NCI-H446 (cell line): ENCODE measurements at places on chromosomes 1 and 21.

DNA sequence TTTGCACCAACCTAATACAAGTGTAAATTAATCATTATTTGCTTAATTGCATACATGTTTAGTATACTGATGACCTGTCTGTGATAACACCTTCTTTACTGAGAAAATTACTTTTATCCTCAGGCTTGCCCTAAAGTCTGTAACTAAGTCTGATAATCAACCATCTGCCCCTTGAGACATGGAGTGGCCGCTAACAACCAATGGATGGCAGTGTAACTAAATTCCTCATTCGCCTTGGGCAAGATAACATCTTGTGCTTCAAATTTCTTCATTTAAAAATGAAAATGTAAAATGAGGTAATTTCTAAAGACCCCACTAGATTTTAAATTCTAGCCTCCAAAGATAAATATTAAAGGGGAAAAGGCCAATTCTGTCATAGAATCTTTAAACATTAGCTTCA lies 85.1 kb downstream of the ENAH start:
- DNase-seq = no peak

DNA sequence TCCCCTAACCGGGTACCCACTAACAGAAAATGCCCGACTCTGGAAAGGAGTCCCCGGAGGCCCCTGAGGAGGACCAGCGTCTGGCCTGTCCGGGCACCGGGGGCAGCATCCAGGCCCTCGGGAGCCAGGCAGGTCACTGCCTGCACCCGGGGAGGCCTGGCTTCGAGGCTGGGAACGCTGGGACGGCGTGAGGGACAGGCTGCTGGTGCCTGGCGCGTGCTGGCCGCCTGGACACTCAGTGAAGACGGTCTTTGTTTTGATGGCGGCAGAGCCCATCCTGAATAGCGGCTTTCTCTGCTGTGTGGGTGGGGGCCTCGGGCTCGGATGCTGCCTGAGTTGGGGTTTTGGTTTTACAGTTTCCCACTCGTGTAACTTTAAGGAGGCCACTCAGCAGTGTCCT lies 37.6 kb downstream of the PRKCZ start:
- no peak for DNase-seq

DNA sequence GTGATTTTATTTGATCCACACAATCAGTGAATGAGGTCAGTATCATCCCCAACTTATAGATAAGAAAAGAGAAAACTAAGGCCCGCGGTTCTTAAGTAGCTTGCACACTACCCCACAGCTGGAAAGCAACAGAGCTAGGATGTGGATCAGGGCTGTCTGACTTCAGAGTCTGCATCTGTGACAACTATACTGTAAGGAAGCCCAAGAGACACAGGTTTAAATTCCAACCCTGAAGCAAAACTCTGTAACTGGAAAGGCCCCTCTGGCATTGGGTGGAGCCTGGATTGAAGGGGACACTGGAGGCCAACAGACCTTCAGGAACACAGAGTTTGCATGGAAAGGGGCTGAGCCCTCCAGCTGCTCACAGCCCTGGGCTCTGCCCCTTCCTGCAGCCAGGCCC lies 40.2 kb downstream of the LGR6 start:
- DNase-seq = no peak

DNA sequence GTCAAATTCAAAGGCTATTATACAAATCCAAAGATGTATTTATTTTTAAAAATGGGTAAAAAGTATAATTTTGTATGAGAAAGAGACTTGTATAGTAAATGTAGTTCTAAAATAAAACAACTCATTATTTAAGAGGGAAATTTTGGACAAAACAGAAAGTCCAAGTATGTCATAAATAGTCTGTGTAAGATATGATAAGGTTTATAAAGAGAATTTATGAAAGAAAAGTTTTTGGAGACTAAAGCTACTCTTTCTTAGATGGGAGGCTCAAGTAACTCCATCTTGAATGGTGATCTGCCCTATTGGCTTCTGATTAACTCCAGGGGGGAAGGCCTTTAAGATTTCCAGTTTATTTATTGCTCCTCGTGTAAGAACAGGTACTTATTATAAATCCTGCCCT lies 14.7 kb upstream of the OR2T27 start:
- DNase-seq = no peak

DNA sequence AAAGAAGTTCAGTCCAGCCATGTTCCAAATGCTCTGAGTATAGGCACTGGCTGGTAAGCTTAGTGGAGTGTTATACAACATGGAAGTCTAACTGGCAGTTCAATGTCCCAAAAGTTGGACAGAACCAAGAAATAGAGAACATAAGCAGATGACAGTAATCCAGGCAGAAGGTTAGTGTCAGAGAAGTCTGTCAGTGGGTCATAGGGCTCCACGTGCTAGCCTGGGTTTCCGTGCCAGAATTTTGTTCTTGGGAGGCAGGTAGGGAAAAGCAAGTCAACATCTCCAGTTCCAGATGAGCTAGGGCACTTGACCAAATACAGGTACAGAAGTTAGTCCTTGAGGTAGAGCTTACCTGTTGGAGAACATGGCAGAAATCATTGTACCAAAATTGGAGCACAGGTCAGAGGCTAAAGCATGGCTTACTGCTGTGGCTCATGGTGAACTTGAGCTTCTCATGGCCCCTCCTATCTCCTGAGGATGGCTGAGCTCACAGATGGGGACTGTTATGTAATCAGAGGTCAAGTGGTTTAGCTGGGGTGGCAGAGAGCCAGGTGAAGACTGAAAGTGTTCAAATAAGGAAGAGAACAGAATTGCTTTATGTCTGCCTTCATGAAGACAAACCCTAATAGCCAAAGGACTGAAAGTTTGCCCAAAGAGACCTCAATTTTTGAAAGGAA lies 170.8 kb downstream of the NFIA start:
- DNase-seq = peak; percentile 77

GRCh38 chr1:7299329-7299799 lies 471.7 kb upstream of the VAMP3 start:
- DNase-seq = no peak

GRCh38 chr1:230348386-230349019 lies 77.6 kb downstream of the PGBD5 start:
- peak; percentile 52 for DNase-seq

DNA sequence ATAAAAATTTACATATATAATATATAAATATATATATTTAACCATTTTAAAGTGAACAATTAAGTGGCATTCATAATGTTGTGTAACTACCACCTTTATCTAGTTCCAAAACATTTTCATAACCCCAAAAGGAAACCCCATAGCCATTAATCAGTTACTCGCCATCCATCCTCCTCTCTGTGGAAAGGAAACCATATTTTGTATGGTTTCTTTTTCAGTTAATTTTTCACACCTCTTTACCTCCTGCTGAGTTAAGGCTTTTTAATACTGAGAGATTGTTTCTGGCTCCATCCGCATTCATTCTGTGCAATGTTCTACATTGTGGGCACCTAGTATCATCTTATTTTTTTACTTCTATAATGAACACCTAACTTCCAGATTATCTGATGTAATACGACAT lies 512.1 kb downstream of the LMO4 start:
- DNase-seq = no peak

- DNase-seq = no peak
Measured at GRCh38 chr21:38861989-38862683, 56.4 kb downstream of the ETS2 start.

- DNase-seq = peak; percentile 63
Measured at GRCh38 chr1:94061513-94062443, 59.2 kb downstream of the ABCA4 start.

DNA sequence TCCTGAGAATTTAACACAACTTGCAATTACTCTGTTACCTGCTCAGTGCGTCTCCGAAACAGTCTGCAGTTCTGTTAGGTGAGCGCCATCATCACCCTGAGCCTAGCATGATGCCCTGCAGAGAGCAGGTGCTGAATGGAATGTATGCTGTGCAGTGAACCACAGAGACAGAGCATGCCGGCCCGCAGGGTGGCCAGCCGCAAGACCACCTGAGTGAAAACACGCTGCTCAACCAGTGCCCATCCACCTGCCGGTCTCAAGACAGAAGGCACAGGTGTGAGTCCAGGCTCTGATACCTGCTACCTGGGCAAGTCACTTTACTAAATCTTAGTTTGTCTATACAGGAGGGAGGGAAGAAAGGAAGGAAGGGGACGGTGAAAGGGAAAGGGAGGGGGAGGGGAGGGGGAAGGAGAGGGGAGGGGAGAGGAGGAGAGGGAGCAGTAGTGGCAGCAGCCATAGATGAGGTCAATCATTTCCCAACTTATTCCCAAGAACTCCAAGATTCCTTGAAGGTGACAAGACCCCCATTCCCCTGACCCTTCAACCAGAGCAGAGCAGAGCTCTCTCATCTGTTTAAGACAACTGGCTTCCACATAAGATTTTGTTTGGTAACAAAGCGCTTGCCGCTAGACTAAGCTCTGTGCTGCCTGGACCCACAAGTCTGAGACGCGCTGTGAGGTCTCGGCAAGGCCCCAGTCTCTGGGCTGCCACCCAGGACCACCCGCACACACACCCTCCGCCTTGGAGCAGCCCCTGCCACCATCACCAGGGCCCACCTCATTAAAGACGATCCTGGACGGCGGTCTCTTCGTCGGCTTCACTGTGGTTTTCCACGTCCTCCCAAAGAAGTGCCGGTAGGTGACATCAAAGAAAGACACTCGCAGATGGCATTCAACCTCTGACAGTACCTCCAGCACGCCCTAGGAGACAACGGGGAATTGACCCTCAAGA lies 14.5 kb downstream of the NPHP4 start:
- no peak for DNase-seq

DNA sequence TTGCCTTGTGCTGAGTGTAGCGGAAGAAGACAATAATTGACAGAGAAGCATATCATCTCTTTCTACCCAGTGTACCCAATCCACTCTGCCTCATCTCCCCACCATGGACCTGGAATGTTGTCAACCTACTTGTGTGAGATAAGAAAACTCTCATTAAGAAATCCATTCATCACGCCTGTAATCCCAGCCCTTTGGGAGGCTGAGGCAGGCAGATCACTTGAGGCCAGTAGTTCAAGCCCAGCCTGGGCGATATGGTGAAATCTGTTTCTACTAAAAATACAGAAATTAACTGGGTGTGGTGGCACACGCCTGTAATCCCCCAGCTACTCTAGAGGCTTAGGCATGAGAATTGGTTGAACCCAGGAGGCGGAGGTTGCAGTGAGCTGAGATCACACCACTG lies 209.6 kb downstream of the PBX1 start:
- no peak for DNase-seq

- DNase-seq = no peak
Measured at GRCh38 chr1:63135174-63135512, 187.2 kb upstream of the FOXD3 start.

GRCh38 chr1:185608177-185608576 lies 126.0 kb upstream of the HMCN1 start:
- DNase-seq = no peak

- no peak for DNase-seq
Measured at GRCh38 chr1:226123591-226124471, 61.3 kb downstream of the H3-3A start.

- no peak for DNase-seq
Measured at GRCh38 chr1:181181792-181182585, 93.5 kb downstream of the IER5 start.

GRCh38 chr1:151799179-151800022 lies 5.8 kb downstream of the LINGO4 start:
- DNase-seq = no peak

DNA sequence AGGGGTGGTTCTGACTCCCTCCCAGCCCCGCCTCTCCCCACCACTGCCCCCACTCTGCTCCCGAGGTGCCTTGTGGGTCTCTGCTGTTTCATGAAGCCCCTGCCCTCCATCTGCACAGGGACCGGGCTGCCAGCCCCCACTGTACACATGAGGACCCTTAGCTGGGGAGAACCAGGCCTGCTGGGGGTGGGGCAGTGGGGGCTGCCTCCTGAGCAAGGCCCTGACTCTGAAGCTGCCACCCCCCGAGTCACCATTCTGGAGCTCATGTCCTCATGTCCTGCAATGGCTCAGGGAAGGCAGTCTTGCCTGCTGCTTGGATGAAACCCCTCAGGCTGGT lies 8.4 kb downstream of the HES3 start:
- DNase-seq = no peak

- no peak for DNase-seq
Measured at GRCh38 chr1:171883849-171884248, 42.6 kb downstream of the DNM3 start.

DNA sequence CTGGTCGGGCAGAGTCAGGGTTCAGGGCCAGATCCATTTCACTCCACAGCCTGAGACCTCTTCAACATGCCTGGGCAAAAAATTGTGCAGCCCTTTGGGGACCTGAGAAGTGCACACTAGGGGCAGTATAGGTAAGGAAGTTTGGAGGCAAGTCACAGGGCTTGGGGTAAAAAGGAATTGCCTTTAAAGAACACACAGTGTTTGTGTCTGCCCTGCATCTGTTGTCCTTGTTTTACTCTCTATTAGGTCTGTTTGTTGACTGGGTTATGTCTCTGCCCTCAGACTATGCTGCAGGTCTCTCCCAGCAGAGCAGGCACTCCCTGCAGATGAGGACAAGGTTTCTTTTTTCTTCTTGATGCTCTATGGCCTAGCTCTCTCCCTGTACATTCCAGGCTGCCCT lies 22.0 kb downstream of the LDLRAD2 start:
- no peak for DNase-seq

DNA sequence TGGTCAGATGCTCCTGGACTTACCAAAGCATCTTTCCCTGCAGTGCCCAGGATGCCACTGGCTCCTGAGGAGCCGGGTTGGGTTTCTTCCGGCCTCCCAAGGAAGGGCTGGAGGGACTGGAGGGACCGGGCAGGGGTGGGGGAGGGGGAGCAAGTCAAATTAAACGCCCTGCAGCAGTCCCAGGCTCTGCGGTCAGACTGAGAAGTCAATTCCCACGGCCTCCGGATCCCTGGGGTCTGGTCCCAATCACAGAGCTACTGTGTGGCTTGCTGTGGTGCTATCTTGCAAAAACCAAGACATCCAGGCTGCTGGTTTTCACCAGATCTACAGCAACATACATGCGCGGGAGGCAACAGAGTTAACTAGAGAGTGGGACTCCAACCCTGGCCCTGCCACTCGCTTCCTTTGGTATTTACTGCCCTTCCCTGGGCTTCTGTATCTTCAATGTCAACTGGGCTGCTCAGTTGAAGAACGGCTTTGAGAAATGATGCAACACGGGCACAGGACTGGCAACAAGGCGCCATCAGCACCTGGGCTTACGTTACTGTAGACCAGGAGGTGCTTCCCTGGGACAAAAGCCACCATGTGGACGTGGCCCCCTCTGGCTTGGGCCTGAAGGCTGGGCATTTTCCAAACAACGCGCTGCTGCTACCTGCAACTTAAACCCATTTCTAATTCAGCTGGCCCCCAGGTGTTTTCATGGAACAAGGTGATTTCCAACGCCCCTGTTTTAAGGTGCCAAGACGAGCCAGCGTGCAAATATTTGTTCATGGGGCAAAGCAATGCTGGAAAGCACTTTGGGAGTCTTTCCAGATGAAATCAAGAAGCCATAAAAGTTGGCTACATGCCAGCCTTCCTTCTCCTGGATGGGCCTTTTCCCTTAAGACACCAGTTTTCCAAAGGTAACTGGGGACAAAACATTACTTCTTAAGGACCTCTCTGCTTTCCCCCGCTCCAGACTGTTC lies 11.5 kb downstream of the RCC2 start:
- DNase-seq = no peak

DNA sequence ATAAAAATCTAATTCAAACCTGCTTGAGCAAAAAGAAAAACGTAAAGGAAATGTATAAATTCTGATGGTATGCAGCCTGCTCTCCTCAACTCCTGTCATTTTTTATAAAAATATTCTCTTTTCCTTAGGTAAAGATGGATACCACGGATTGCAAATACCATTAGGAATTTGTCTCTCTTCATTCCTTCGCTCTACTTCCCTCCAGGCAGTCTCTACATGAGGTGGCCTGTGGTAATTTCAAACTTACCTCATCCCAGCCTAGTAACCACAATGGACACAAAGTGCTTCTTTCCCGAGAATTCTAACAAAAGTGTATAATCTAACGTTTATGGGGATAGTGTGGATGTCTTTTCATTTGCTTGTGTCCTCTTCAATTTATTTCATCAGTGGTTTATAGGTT lies 239.5 kb upstream of the LRRC7 start:
- no peak for DNase-seq
